Dermis blood vessel endothelial cell (primary cell): ENCODE measurements at places on chromosomes 2 and 18. TPM values are rescaled to one million over a fixed set of nuclear protein-coding genes. Genes with fewer than 3 reads are reported as not detected.
A peak's percentile ranks its signal among the peaks of the same experiment; 100 is the strongest.

- DNase-seq: peak; percentile 72
Measured at GRCh38 chr2:74835831-74836674, 2.1 kb downstream of the HK2 start.

MPPE1 gene
- 14.6 and 15.6 TPM in 2 replicates for total RNA-seq

PPP1R1C gene
- total RNA-seq: 0.28 and 0.51 TPM in 2 replicates

GRCh38 chr2:138787053-138787666 lies 7.0 kb upstream of the NXPH2 start:
- peak; percentile 63 for DNase-seq

DNA sequence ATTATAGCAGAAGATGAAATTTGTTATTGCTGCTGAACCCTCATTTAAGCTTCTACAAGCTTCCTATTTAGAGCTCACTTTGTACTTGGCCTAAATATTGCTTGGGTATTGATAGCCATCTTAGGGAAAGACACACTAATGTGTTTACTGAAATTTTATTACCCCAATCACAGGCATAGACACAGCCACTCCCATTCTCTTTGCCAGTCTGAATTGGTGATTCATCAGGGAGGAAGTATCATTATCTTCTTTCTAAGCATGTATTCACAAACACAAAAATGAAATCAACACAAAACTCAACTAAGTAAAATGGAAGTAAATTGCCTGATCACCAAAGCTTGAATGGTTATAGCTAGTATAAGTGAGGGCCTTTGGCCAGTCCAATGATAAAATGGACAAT lies 666.3 kb downstream of the TSN start:
- no peak for DNase-seq

GRCh38 chr2:10792001-10792634 lies 20.5 kb downstream of the PDIA6 start:
- DNase-seq: no peak

GRCh38 chr2:180778291-180778690 lies 202.1 kb upstream of the UBE2E3 start:
- DNase-seq: no peak
